ENCODE measurements at places on chromosomes 3 and 15.

- DNase-seq = no peak
Observed at GRCh38 chr3:73214846-73215245, 153.4 kb downstream of the EBLN2 start.

GRCh38 chr3:128416578-128417211 lies 50.0 kb downstream of the DNAJB8 start:
- no peak for DNase-seq

- DNase-seq = no peak
Observed at GRCh38 chr15:74259292-74259648, 23.1 kb downstream of the CCDC33 start.

- DNase-seq = no peak
Observed at GRCh38 chr3:16529264-16529663, 15.8 kb upstream of the RFTN1 start.

- DNase-seq = no peak
Observed at GRCh38 chr3:70519913-70520659, 207.6 kb upstream of the MDFIC2 start.

DNA sequence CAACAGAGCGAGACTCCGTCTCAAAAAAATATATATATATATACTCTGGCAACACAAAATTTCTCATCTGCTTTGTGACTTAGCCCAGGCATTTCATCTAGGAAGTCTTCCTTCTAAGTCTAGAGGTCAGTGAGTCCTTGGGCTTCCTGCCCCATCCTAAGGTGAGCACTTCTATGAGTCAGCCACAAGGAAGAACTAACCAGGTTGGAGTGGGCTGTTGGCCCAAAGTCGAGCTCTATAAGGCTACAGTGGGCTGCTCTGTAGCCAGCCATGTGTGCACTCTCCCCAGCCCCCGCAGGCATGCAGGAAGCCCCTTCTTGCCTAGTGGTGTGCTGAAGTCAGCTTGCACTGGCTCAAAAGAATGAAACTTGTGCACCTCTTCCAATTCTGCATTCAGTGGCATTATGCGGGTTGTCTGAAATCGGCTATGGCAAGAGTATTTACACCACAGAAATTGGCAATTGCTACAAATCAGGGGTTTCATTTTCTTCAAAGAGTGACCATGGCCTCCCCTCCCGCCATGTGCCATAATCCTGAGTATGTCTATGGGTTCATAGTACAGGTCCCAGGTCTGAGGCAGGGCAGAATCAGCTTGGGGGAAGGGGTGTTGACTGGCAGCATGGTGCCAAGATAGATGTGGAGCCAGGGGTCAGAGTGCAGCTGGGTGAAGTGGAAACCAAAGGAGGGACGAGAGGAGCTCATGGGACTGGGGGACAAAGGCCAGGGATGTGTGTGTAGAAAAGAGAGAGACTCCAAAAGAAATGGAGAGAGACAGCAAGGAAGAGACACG lies 22.0 kb upstream of the LOXL1 start:
- no peak for DNase-seq
